ENCODE measurements at places on chromosomes 6 and 20.

DNA sequence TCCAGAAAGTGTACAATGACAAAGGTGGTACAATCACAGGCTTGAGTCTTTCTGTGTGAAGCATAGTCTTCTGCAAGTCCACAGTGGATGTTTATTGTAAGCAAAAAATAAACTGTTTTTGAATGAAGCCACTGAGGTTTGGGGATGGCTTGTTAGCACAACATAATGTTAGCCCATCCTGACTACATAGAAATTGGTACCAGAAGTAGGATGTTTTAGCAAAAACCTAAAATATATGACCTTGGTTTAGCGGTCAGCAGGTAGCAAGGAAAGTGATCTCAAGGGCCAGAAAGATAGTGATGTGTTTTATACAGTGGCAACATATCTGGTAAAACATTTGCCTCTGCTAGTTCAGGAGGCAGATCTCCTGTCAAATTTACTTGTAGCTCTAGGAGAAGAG is 15.8 kb downstream of the PLAGL1 start:
- no peak for DNase-seq

GRCh38 chr20:25364180-25364788 is 26.4 kb downstream of the ABHD12 start:
- DNase-seq: no peak

DNA sequence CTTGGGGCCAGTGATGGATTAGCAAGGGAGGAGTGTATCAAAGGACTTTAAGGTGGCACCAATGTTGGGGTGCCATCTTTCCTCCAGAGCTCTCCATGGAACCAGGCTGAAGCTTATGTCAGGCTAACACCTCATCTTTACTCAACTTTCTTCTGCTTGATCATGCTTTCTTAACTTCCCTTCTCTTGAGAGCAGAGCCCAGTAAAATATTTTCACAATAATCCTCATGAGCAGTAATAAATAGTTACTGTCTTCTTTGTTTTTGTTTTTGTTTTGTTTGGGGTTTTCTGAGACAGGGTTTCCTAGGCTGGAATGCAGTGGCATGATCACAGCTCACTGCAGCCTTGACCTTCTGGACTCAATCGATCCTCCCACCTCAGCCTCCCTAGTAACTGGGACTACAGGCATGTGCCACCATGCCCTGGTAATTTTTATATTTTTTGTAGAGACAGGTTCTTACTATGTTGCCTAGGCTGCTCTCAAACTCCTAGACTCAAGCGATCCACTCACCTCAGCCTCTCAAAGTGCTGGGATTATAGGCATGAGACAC is 127.9 kb upstream of the TOP1 start:
- no peak for DNase-seq

DNA sequence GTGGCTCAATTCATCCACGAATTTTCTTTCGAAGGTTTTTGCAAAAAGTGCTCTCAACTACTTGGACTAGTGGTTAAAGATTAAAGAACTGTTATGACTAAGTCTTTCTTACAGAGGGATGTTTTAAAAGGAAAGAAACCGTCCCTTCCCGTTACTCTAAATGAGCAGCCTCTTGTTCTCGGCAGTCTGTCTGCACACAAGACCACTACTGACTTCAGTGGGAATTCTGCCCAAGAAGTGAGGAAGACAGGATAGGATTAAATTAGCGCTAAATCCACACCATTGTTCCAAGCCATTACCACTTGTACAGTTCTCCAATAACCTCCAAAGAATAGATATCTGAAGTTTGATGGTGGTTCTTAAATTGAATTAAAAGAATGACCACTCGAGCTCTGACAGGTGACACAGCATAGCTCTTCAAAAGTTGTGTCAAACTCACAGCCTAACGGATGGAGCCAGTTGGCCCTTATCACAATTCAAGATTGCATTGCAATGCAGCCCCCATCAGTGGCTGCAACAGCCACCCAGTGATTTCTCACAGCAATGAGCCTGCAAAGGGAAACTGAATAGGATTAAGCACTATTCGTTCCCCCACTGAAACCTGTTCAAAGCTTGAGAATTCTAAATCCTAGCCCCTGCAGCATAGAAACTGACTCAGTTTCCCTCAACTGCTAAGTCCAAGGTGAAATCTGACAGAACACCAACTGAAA is 1.8 kb downstream of the EPB41L2 start:
- no peak for DNase-seq

GRCh38 chr20:56274156-56274555 is 25.6 kb downstream of the MC3R start:
- DNase-seq: no peak

DNA sequence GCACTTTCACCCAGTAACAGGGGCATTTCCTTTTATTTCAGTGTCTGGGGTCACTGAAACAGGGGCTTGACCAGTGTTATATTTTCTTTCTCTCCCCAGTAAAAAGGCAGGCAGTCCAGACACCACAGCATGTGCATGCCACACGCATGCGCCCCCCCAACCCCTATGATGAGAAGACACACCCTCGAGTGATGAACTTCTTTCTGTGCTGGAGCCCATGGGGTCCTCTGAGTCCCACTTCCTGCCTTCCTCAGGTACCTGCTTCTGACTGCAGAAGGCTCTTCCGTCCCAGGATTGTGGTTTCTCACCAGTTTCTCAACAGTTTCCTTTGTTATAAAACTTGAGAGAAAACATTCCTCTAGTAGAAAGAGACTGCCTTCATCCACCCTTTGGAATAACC is 45.7 kb upstream of the TMEM181 start:
- DNase-seq: no peak

DNA sequence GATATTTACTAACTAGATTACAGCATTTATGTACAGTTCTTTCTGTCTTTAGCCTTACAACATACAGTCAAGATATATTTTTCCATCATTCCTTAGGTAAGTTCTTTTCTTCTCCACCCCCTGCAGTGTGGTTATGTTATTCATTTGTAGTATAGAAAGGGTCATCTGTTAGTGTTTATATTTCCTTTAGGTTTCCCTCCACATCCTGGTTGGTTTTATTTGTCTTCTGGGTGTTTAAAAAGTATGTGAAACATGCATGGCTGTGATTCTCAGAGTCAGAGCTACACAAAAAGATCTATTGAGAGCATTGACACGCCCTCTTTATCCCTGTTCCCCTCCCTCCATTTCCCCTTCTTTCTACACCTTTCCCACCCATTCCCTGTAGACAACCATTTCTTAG is 20.1 kb downstream of the DHX35 start:
- no peak for DNase-seq

DNA sequence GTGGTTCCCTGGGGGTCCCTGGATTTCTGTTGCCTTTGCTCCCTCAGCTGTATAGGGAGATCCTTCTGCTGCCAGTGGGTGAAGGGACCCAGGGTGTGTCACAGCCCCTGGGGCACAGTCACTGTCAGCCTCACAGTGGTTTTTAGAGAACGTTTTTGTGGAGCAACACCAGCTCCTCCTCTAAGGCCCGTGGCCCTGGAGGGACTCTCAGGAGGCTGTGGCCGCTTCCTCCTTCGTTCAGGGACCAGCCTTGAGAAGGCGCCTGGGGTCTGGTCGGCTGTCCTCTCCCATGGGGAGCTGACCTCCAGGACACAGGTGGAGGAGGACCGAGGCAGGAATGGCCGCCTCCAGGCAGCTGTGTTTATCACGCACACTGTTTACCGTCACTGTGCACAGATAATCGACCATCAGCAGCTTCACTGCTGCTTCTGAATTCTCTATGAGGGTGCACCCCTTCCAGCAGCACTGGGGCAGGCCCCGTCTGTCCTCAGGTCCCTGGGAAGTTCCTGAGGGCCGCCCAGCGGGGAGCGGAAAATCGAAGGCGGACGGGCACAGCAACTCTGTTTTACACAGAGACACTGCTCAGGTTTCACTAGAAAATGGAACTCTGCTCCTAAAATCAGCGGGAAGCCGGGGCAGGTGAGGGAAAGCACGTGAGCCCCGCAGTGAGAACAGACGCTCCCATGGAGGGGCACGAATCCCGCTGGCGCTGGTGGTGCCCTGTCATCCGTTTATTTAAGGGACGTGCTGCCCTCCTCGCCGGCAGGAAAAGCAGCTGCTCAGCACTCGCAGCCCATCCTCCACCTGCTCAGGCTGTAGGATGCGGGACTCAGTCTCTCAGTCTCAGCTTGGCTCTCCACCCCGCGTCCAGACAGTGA is 10.4 kb upstream of the FRMD1 start:
- no peak for DNase-seq

DNA sequence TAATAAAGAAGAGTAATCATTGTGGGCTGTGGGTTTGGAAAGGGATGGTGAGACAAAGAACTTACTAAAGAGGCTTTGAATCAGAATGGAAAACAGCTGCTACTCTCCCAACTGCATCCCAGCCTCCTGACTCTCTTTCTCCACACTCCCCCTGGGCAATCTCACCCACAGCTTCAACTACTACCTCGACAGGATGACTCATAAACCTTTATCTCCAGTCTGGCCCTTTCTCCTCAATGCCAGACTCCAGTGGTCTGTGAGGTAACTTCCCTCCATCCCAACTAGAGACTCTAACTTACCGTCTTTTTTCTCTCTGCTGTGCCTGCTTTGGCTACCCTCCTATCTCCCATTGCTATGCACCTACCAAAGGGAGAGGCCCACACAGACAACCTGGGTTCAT is 135.3 kb upstream of the RREB1 start:
- no peak for DNase-seq

- DNase-seq: no peak
These were observed 801 bp downstream of the SRC start for GRCh38 chr20:37346535-37347346.

DNA sequence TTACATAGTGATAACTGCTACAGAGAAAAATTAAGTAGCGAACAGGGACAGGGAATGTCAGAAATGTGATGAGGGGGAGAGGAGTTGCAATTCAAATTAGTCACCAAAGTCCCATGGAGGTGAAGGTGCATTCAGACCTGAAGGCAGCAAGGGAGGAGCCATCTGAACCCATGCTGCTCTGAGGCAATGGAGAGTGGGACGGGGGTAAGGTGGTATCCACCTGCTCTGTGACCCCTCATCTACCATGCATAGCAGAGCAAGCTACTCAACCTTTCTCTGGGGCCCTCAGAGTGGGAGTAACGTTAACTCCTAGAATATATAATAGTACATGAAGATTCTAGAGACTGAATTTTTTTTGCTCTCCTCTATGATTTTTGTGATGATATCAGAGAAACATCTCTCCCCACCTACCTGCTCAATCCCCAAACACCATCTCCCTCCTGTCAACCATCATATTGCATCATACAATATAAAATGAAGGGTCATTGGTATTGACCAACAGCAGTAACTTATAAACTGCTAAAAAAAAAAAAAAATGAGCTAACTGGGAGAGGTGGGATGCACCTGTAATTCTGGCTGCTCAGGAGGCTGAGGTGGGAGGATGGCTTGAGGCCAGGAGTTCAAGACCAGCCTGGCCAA is 16.6 kb upstream of the SCML4 start:
- DNase-seq: no peak

GRCh38 chr20:44357555-44358125 is 2.1 kb downstream of the HNF4A start:
- no peak for DNase-seq

GRCh38 chr6:40669343-40669742 is 82.2 kb upstream of the LRFN2 start:
- no peak for DNase-seq

DNA sequence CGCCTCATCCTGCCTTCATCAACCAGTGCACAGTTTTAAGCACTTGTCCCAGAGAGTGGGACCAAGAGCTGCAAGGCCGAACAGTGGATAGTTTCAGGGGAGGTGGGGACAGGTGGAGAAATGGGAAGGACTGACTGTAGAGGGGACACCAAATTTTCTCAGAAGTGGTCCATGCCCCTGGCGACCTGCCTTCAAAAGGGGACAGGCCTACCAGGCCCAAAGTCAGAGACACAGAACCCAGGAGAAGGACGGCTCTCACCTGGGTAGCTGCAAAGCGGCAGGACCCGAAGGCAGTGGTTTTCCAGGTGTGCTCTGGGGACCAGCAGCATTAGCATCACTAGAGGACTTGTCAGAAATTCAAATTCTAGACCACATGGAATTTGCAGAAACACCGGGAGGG is 5.8 kb downstream of the TFEB start:
- no peak for DNase-seq

- DNase-seq: no peak
These were observed 47.6 kb downstream of the TFAP2C start for GRCh38 chr20:56676679-56677078.

DNA sequence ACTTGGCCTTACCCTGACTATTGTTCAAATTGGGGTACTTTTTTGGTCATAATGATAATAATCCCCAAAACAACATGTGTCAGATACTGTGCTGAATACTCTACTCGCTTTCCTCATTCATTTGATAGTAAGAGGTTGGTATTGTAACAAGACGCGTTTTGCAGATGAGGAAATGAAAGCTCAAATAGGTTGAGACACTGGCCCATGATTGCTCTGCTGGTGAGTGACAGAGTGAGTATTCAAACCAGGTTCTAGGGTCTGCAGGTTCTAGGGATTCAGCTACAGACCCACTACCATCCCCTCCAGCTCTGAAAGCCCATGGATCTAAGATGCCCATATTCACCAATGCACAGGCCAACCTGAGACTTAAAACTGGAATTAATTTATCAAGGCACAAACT is 1.3 kb upstream of the ENPP4 start:
- no peak for DNase-seq

DNA sequence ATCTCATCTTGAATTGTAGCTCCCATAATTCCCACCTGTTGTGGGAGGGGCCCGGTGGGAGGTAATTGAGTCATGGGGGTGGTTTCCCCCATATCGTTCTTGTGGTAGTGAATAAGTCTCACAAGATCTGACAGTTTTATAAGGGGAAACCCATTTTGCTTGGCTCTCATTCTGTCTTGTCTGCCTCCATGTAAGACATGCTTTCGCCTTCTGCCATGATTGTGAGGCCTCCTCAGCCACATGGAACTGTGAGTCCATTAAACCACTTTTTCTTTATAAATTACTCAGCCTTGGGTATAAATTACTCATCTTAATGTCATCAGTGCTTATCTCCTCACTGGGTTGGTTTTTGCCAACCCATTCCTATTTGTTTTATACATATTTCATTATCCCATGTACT is 142.0 kb upstream of the GMDS start:
- no peak for DNase-seq

- DNase-seq: no peak
These were observed 40.4 kb upstream of the CHRNA4 start for GRCh38 chr20:63401384-63402110.

GRCh38 chr6:38676974-38677544 is 25.9 kb downstream of the GLO1 start:
- no peak for DNase-seq

DNA sequence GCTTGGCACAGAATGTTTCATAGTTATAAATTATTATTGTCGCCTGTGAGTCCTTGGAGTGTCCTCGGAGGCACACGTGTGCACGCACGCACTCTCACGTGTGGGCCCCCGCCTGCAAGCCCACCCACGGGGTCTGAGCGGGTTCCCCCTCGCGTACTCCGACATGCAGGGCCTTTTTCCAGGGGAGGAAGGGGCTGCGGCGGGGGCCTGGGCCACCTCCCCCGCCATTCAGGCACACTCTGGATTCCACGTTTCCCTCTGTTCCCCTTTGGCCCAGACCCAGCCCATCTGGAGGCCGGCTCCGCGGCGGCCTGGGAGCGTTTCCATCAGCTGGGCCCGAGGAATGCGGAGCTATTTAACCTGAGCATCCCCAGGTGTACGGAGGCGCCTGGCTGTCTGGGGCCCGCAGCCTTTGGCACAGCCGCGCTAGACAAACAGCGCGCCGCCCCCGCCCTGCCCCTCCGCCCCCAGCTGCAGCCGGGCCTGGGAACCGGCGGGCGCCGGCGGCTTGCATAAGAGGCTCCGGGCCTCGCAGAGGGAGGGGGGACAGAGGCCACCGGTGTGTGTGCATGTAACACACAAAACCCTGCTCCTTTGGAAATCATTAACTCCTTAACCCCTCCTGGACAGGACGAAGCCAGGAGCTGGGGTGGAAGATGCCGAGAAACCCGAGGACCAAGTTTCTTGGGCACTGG is 3.3 kb downstream of the ID1 start:
- DNase-seq: no peak

- DNase-seq: no peak
These were observed 8.0 kb upstream of the IER3 start for GRCh38 chr6:30752157-30752927.

All from activated T-helper 1 cell treated with anti-CD3 and anti-CD28 coated beads, Interleukin-2, amount 50 U/mL, for 16 hours (primary cell).